ENCODE measurements at places on chromosomes 7 and 10. TPM values are rescaled to one million over a fixed set of nuclear protein-coding genes. Genes with fewer than 3 reads are reported as not detected.

The PNLIP gene
- not detected for total RNA-seq

The RNF32 gene
- total RNA-seq: 4.0 TPM

The TCAF2 gene
- 7.3 TPM for total RNA-seq

The EXOSC1 gene
- 30.4 TPM for total RNA-seq

The TUBB8 gene
- total RNA-seq: not detected

The LRRC61 gene
- total RNA-seq: 20.9 TPM

The MRLN gene
- total RNA-seq: not detected

GRCh38 chr7:37198041-37198905, 250.4 kb downstream of the ELMO1 start:
- no peaks in the 10 kb centered on the region for H3K36me3 ChIP-seq
- peaks cover 5% of the 10 kb centered on the region for H3K4me1 ChIP-seq
- no peak overlapping the region for H3K27ac ChIP-seq
- DNase-seq: no peak
- no peaks in the 10 kb centered on the region for H3K27me3 ChIP-seq

GRCh38 chr7:98051118-98051744, 55.4 kb upstream of the LMTK2 start:
- H3K4me3 ChIP-seq: no peak overlapping the region
- H3K27me3 ChIP-seq: no peaks in the 10 kb centered on the region
- no peaks in the 10 kb centered on the region for H3K36me3 ChIP-seq
- H3K4me1 ChIP-seq: no peaks in the 10 kb centered on the region
- H3K27ac ChIP-seq: no peak overlapping the region

- DNase-seq: no peak
- H3K4me1 ChIP-seq: peaks cover 17% of the 10 kb centered on the region
- H3K27ac ChIP-seq: no peak overlapping the region
- H3K27me3 ChIP-seq: no peaks in the 10 kb centered on the region
Measured at GRCh38 chr7:4700577-4701235, 18.6 kb downstream of the FOXK1 start.

DNA sequence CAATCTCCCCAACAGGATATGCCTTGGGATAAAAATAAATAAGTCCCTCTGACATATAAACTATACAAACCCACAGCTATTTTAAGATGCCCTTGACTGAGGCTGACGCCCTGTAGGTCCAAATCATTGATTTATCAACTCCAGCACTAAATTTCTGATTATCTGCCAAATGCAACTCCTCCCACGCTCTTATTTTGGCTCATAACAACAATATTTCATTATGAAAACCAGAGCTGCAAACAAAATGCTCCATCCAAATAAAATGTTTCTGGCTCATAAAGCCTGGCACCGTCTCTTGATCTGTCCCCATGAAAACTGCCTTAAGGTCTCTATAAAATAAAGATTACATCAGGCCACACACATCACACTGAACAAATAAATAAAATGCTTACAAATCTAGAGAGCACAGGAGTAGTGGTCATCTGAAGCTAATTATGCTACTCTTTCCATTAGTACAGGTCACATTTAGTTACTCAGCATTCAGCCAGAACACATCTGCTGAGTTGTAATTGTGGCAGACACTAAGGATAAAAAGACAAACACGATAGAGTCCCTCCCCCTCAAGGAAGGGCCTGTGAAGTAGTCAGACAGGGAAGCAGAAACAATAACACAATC, 28.8 kb downstream of the CACUL1 start:
- H3K27ac ChIP-seq: no peak overlapping the region
- peaks cover 37% of the 10 kb centered on the region for H3K4me1 ChIP-seq
- no peak for DNase-seq
- no peak overlapping the region for H3K4me3 ChIP-seq
- no peaks in the 10 kb centered on the region for H3K36me3 ChIP-seq

- H3K4me1 ChIP-seq: peaks cover 15% of the 10 kb centered on the region
- H3K4me3 ChIP-seq: no peak overlapping the region
- DNase-seq: no peak
Measured at GRCh38 chr7:43725251-43725650, 4.1 kb downstream of the COA1 start.

DNA sequence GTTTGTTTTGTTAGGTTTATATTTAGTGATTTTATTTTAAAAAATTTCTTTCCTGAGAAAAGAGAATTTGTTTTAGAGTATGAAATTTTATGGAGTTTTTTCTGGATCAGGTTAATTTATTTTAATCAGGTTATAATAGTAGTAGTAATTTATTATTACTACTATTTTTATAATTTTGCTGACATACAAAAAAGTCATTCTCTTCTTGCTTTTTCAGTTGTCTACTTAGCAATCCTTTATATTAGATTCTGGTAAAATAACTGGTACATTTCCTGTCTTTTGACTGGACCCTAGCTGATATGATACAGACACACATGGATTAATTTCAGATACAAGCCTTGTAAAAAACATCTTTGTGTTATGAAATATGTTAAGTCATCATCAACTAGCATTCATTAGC, 5.3 kb downstream of the CASD1 start:
- DNase-seq: no peak
- no peak overlapping the region for H3K4me3 ChIP-seq
- H3K27me3 ChIP-seq: no peaks in the 10 kb centered on the region
- no peaks in the 10 kb centered on the region for H3K36me3 ChIP-seq
- H3K4me1 ChIP-seq: peaks cover 12% of the 10 kb centered on the region

GRCh38 chr10:111175787-111176186, 99.0 kb downstream of the ADRA2A start:
- DNase-seq: no peak
- no peak overlapping the region for H3K4me3 ChIP-seq
- H3K27ac ChIP-seq: no peak overlapping the region
- H3K4me1 ChIP-seq: no peaks in the 10 kb centered on the region
- H3K36me3 ChIP-seq: no peaks in the 10 kb centered on the region
- H3K27me3 ChIP-seq: no peaks in the 10 kb centered on the region

- no peak overlapping the region for H3K4me3 ChIP-seq
- no peaks in the 10 kb centered on the region for H3K4me1 ChIP-seq
- H3K36me3 ChIP-seq: no peaks in the 10 kb centered on the region
- H3K27me3 ChIP-seq: no peaks in the 10 kb centered on the region
Measured at GRCh38 chr10:17821893-17822292, 12.7 kb downstream of the MRC1 start.

- H3K4me3 ChIP-seq: no peak overlapping the region
- no peaks in the 10 kb centered on the region for H3K4me1 ChIP-seq
- H3K27ac ChIP-seq: no peak overlapping the region
- no peaks in the 10 kb centered on the region for H3K27me3 ChIP-seq
Measured at GRCh38 chr10:115818012-115818411, 455.0 kb downstream of the GFRA1 start.

GRCh38 chr10:71767420-71768035, 5.8 kb downstream of the VSIR start:
- no peaks in the 10 kb centered on the region for H3K27me3 ChIP-seq
- H3K27ac ChIP-seq: peak overlapping the region; percentile 97
- peaks cover 32% of the 10 kb centered on the region for H3K36me3 ChIP-seq
- no peak overlapping the region for H3K4me3 ChIP-seq
- H3K4me1 ChIP-seq: peaks cover 96% of the 10 kb centered on the region
- peak; percentile 87 for DNase-seq

- peaks cover 7% of the 10 kb centered on the region for H3K36me3 ChIP-seq
- H3K4me3 ChIP-seq: peak overlapping the region; percentile 74
- H3K27me3 ChIP-seq: no peaks in the 10 kb centered on the region
Measured at GRCh38 chr10:75395066-75395931, 6.3 kb downstream of the ZNF503 start.

DNA sequence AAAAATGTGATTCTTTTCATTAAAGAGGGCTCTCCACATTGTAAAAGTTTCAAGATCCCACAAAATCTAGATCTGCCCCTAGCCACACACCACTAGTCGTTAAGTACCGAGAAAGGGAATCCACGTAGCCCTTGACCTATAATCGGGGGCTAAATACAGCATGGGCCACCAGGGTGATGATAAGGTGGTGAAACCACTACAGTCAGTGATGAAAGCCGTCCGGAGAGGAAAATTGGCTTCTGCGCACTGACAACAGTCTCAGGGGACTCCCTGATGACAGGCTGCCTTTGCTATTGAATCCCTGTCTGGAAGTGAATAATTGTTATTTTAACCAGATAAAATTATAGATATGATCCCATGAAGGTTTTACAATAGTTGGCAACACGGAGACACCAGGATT, 4.6 kb downstream of the TECTB start:
- peak overlapping the region; percentile 60 for H3K27ac ChIP-seq
- H3K4me3 ChIP-seq: no peak overlapping the region
- H3K36me3 ChIP-seq: no peaks in the 10 kb centered on the region
- H3K4me1 ChIP-seq: no peaks in the 10 kb centered on the region

DNA sequence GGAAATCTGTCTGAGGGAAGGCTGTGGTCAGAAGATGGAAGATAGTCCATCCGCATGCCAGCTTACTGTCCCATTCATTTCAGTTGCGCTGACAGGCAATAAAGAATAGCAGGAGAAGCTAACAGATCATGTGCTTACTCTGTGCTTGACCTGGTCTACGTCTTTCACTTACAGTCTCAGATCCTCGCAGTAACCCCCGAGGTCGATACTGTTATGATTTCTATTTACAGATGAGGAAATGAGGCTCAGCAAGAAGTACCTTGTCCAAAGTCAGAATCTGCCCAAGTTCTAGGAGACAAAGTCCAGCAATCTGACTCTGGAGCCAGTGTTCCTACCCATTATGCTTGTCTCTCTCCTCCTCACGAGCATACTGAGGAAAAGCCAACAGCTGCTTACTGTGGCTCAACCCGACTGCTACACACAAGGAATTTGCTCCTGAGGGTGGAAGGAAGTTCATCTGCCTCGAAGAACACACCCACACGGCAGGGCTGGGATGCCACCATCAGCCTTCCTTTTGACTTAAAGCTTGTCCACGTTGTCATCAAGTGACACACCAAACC, 74.2 kb downstream of the MINPP1 start:
- H3K4me1 ChIP-seq: peaks cover 5% of the 10 kb centered on the region
- no peaks in the 10 kb centered on the region for H3K27me3 ChIP-seq
- H3K27ac ChIP-seq: peak overlapping the region; percentile 36
- H3K4me3 ChIP-seq: no peak overlapping the region
- DNase-seq: no peak

DNA sequence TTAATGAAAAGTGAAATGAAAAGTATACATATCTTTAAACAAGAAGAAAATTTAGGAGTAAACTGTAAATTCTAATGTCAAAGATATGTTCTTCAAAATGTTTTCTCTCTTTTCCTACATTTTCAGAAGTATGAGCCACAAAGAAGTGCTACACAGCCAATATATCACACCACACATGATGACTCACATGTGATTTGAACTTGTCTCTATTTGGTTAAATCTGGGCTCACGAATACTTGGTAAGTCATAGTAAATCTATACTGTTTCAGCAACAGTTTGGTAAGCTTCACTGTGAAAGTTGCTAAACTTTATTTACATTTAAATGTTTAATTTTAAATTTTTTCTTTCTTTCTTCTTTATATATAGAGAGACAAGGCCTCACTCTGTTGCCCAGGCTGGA, 380.6 kb upstream of the IGFBP3 start:
- no peaks in the 10 kb centered on the region for H3K4me1 ChIP-seq
- DNase-seq: no peak
- H3K27me3 ChIP-seq: no peaks in the 10 kb centered on the region
- no peak overlapping the region for H3K4me3 ChIP-seq

DNA sequence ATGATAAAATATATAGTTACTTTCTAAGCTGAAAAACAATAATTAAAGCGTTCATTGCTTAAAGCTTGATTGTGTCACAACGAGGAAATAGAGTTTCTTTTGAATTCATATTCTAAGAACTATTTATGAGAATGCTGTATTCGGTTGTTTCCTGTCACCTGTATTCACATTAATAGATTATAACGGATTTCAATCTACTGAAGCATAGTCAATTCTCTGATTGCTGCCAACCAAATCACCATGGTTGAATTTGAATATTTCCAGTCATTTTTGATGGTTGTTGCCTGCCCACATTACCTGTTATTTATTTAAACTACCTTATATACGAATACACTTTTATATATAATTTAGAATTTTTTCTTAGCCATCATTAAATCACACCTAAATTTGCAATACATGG, 22.0 kb downstream of the IL2RA start:
- H3K4me1 ChIP-seq: no peaks in the 10 kb centered on the region
- no peak overlapping the region for H3K27ac ChIP-seq
- H3K4me3 ChIP-seq: no peak overlapping the region
- H3K27me3 ChIP-seq: no peaks in the 10 kb centered on the region
- no peak for DNase-seq

GRCh38 chr7:19215412-19215811, 70.2 kb upstream of the FERD3L start:
- no peak overlapping the region for H3K4me3 ChIP-seq
- no peak for DNase-seq
- H3K27me3 ChIP-seq: no peaks in the 10 kb centered on the region
- H3K27ac ChIP-seq: no peak overlapping the region
- H3K36me3 ChIP-seq: no peaks in the 10 kb centered on the region
- H3K4me1 ChIP-seq: no peaks in the 10 kb centered on the region

DNA sequence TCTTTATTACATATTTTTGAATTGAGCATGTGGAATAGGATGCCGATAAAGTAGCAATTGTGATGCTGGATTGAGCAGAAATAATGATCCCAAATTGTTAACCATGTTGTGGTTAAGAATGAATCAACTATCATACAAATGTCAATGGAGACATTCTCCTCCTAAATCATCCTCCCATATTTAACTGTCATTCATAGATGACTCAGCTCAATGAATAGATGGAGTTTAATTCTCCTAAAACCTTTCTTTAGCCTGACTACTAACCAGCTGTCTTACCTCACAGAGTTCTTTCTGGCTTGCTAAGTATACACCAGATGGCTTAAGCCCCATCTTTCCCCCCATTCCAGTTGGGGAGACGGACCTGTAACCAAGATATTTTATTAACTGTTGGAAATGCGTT, 23.4 kb upstream of the NPS start:
- no peak overlapping the region for H3K27ac ChIP-seq
- DNase-seq: no peak
- H3K4me3 ChIP-seq: no peak overlapping the region

DNA sequence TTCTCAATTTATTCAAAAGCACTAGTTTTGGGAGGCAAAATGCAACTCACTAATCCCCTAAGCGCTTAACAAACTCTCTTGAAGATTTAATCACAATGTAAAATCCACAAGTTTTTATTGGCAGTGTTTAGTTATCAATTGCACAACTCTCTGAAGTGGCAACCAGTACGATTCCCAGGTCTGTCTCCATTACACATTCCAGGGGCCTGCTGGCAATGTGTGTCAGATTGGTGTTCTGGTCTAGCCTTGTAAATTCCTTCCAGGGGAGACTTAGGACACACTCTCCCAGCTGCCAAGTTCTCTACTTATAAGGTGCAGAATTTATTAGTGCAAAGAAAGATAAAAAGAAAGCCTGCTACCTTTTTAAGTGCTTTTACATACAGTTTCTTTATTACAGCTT, 164.7 kb upstream of the HPS1 start:
- H3K4me3 ChIP-seq: no peak overlapping the region
- H3K27me3 ChIP-seq: no peaks in the 10 kb centered on the region
- H3K36me3 ChIP-seq: no peaks in the 10 kb centered on the region
- H3K27ac ChIP-seq: no peak overlapping the region

- H3K4me1 ChIP-seq: no peaks in the 10 kb centered on the region
- no peaks in the 10 kb centered on the region for H3K27me3 ChIP-seq
- H3K36me3 ChIP-seq: no peaks in the 10 kb centered on the region
- DNase-seq: no peak
- H3K4me3 ChIP-seq: no peak overlapping the region
- H3K27ac ChIP-seq: no peak overlapping the region
Measured at GRCh38 chr10:121466424-121466823, 131.8 kb downstream of the FGFR2 start.
